ENCODE measurements at places on chromosomes 5 and 9.

DNA sequence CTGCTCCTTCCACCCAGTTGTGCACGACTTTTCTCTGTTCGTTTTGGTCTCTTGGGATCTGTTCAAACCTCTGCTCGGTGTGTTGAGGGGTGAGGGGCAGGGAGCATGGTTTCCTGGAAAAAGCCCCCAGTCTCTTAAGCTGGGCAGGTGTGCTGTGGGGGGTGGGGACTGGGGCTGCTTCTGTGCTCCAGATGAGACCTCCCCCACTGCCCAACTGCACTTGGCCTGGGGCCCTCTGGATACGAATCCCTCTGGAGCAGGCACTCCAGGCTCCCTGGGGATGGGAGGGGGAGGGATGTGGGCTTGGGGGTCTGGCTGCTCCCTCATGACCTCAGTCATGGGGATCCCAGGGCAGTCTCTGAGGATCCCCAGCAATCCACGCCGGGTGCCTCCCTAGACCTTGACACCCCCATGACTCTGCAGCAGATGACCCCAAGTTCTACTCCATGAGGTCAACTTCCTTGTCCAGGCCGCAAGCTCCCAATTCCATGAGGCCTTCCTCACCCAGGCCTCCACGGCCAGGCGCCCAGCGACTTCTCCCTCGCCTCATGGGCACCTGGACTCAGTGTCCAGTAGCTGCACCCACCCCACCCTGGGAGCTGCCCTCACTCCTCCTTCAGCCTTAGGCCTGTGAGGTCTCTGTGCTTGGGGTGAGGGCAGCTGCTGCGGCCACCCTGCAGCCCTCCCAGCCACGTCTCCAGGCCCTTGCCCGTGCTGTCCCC lies 5.9 kb upstream of the AHRR start:
- DNase-seq: no peak

DNA sequence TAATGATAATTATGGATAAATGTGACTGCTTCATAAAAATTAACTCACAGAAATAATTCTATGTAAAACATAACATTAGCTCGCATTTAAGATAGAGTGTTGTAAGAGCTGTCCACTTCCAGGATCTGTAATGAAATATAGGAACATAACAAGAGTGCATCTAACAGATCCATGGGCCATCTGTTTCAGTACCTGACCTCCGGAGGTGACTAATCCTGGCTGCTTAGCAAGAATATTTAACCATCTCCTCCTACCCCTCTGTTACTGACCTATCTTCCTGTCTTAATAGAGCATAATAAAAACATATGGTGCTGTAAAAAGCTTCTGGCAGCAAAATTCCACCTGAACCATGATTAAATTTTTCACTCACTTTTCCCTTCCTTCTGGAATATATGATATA lies 7.1 kb downstream of the PLCXD3 start:
- no peak for DNase-seq

DNA sequence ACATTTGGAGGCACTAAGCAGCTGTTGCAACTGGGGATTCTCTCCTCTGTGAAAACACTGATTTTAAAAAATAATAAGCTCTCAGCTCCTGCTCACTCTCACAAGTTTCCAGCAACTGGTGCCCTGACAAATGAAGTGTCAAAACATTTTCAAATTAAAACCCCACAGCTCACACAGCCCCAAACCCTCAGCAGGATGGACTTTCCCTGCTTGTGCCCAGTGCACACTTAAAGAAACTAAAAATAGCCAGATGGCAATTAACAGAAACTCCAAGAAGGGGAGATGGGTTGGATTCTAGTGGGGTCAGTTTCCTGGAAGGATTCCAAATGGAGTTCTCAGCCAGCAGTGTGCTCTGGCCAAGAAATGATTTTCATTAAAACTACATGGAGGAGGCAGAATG lies 163.0 kb upstream of the PUM3 start:
- no peak for DNase-seq

GRCh38 chr5:10503321-10503720 lies 60.5 kb upstream of the ANKRD33B start:
- no peak for DNase-seq

GRCh38 chr5:40033411-40033810 lies 608.6 kb upstream of the DAB2 start:
- DNase-seq: no peak

- no peak for DNase-seq
Measured at GRCh38 chr9:130023994-130024596, 18.9 kb downstream of the FNBP1 start.

DNA sequence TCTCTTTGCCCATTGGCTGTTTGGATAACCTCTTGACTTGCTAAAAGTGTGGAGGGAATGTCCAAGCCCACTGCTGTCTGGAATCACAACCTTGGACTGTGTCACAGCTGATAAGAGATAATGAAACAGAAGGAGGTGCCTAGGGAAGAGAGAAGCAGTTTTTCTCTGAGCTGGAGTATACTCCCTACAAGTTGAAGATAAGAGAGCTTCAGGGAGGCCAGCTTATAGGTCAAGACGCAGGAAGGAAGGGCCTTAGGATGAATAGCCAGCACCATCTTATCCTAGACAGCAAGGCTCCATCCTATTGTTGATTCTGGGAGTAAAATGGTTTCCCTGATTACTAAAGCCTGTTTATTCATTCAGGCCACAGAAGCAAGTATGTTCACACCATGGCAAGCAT lies 244.7 kb downstream of the NPR3 start:
- no peak for DNase-seq

- DNase-seq: no peak
Measured at GRCh38 chr9:85940275-85940831, 593 bp upstream of the NAA35 start.

- no peak for DNase-seq
Measured at GRCh38 chr9:128909859-128910258, 10.9 kb upstream of the PHYHD1 start.

DNA sequence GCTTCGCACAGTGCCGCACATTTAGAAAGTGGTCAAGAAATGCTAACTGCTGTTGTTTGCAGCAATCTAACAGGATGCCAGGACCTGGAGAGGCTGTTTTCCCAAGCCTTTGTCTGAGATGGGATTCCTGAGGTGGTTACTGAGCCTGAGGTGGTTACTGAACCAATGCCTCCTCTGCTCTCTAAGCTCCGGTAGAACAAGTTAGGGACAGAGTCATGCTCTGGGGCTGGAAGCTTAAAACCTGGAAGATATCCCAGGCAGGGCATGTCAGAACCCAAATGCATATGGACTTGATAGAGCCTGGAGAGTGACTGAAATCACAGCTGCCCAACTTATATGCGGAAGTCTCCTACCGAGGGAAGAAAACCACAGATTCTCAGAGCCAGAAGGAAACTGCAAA lies 46.5 kb upstream of the FAT2 start:
- no peak for DNase-seq

- peak; percentile 44 for DNase-seq
Measured at GRCh38 chr9:94971378-94972131, 245.1 kb downstream of the AOPEP start.

DNA sequence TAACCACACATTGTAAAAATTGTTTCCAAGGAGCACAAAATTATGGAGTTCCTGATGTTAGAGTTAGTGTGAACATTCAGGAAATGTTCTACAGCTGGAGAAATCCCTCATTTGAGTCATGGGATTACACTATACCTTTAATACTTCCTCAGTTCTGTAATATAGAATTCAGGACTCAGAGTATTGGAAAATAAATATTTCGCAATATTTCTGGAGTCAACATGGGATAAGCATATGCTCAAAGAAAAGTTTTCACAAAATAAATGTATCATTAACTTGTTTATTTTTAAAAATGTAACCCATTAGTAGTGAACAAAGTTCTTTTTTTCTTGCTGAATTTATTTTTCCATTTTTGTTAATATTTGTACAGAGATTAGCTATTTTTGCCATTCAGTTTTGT lies 8.6 kb downstream of the CYLC2 start:
- no peak for DNase-seq

DNA sequence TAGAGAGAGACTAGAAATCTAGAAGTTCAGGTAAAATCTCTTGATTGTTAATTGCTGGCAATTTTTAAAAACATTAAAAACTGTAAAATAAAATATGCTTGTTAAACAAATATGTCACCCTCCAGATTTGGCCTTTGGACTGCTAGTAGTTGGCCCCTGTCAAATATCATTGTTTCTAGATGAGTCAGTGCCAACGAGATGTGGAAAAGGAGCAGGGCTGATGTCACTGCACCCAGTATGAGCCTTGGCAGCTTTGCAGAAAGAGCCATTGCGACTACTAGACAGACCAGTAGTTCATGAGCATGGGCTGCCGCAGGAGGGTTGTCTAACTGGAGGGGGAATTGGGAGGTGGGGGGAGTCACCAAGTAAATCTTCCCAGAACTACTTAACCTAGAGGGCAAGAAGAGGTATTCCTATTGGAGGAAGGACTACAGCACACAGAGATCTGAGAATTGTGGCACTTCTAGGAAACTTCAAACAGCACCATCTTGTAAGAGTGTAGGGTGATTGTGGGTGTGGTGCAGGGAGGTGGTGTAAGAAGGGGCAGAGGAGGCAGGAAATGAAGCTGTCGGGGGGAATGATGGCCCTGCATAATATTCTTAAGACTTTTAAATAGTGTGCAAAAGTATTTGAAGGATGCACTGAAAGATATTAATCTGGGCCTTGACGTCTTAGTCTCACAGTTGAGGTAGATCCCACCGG lies 7.1 kb upstream of the DOCK2 start:
- DNase-seq: peak; percentile 83

- peak; percentile 64 for DNase-seq
Measured at GRCh38 chr9:125066839-125067619, 76.3 kb downstream of the SCAI start.

DNA sequence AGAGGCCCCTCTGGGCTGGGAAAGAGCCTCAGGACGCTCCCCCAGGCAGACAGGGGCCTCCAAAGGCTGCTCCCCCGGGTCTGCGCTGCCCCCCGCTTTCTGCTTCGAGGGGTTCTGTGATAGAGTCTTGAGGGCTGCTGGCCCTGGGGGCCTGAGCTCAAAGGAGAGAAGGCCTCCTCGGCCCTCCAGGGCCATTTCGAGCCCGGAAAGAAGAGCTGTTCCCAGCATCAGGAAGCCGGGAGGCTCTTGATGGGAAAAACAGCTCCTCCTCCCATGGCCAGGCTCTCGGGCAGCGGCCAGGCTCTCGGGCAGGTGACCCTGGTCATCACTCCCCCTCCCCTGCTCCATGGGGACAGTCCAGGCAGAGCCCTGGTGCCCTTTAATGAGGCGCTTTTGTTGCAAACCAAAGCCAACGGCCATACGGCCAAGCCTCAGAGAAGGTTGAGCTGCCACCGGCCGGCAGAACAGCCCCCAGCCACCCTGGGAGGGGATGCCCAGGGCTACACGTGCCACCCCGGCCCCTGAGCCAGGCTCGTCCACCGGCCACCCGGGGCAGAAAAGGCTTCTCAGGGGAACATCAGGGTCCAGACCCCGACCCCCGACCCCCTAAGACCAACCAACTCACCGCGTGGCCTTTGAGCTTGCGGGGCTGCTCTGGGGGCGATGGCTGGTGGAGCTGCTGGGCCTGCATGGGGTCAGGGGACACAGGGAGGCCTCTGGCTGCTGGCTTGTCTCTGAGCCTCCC lies 16.2 kb upstream of the QSOX2 start:
- no peak for DNase-seq

- no peak for DNase-seq
Measured at GRCh38 chr5:172374783-172375182, 79.5 kb downstream of the SH3PXD2B start.

DNA sequence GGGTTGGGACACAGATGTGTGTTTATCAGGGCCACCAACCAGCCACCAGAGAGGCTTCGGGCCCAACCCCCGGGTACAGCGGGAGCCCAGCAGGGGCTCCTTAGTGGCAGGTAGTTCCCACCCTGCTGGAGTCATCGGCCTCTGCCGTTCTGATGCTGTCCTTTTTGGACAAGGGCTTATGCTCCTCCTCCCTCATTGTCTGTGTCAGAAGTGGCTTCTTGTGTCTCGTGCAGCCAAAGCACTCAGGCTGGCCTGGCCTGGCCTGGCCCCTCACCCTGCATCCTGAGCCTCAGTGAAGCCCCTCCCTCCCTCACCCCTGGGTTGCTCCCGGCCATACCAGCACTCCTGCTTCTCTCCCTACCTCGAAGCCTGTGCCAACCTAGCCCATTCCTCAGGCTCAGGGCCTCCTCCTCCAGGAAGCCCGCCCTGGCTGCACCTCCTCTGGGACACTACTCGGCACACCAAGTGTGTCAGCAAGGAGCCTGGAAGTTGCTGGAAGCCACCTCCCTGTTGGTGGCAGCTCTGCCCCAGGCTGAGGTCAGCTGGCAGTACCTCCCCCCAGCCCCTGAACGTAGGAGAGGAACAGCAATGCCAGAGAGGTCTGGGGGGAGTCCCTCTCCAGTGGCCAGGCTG lies 4.1 kb upstream of the UBAC1 start:
- no peak for DNase-seq

DNA sequence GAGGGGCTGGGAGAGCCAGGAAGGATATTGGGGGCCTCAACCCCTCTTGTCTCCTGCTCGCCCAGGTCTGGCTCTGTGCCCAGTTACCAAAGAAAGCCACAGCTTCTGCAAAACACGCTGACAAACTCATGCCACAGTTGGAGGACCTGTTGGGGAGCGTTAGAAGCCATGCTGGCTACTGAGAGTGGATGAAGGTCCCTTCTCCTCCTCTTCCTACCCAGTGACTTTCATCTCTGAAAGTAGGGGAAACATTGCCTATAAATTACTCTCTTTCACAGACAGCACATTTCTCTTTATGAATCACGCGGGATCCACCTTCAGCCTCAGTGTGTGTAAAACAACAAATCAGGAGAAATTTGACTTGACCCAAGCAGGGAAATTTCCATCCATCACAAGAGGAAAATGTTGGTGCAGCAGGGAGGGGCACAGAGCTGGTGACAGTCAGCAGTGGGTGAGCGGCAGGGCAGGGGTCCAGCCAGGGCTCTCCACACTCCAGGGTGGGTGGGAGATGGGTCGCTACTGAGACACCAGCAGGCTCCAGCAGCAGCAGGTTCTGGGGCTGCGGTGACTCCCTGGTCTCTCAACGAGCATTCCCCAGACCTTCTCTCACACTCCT lies 181.9 kb downstream of the FGF18 start:
- DNase-seq: no peak

All from fibroblast of gingiva (primary cell).